Stimulated activated CD8-positive, alpha-beta memory T cell treated with anti-CD3 and anti-CD28 coated beads, Interleukin-7, amount 100 ng/mL, for 4 hours (primary cell): ENCODE measurements at places on chromosomes 3 and 15.

DNA sequence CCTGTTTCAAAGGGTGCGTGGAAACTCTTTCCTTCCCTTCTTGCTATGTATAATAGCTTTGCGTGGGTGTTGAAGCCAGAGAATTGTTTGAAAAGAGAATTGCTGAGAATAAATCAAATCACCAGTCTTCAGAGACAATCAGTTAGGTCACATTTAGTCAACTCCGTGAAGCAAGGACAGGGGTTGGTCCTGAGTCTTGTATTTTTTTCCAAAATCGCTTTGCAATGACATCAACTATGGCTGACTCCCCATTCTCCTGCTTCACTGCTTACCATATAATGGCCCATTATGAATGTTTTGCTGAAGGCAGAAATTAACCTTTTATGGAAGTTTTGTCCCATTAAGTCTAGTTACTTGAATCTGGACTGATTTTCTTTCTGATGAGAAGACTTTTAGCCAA is 852.8 kb downstream of the AGBL1 start:
- no peak for DNase-seq

- no peak for DNase-seq
Measured at GRCh38 chr15:76776480-76776879, 128.7 kb downstream of the SCAPER start.

DNA sequence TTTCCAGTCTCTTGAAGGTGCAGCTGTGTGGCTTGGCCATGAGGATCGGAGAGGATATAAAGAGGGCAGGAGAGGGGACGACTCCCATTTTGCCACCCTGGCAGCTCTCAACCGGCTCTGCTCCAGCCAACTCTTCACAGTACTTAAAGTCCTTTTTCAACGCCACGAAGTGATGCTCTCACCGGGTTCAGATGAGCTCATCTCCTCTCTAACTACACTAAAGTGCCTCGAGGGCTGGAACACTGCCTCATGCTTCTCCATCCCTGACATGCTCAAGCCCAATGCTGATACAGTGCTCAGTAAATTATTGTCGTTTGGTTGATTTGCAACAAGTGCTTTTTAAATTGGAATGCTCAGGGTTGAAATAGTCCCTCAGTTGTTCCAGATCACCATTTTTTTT is 97.8 kb downstream of the GTPBP8 start:
- no peak for DNase-seq

DNA sequence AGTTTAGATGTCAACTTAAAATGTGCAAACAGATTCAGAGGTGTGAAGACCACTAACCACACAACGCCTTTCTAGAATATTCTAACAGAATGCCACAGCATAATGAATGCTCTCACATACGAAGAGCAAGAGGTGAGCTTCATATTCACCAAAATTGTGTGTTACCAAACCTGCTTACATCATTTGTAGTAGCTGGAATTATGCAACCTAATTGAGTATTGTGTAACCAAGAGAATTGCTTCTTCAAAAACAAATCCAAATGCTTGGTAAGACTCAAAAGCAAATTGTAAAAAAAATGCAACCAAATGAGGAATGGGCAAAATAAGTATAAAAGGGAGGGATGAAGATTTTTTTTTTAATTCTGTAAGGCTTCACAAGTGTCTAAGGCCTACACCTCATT is 160.7 kb downstream of the TAFA4 start:
- DNase-seq: no peak
